ENCODE measurements at places on chromosomes 6 and 20.

DNA sequence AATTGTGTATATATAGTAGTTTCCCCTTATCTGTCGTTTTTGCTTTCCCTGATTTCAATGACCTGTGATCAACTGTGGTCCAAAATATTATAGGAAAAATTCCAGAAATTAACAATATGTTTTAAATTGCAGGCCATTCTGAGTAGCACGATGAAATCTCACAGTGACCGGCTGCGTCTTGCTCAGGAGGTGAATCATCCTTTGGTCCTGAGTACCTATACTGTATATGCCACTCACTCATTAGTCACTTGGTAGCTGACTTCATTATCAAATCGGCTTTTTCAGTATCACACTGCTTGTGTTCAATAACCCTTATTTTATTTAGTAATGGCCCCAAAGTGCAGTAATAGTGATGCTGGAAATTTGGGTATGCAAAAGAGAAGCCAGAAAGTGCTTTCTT, 728.3 kb upstream of the EYS start:
- no peak for DNase-seq

GRCh38 chr6:137995371-137995770, 111.8 kb downstream of the PERP start:
- DNase-seq: no peak

DNA sequence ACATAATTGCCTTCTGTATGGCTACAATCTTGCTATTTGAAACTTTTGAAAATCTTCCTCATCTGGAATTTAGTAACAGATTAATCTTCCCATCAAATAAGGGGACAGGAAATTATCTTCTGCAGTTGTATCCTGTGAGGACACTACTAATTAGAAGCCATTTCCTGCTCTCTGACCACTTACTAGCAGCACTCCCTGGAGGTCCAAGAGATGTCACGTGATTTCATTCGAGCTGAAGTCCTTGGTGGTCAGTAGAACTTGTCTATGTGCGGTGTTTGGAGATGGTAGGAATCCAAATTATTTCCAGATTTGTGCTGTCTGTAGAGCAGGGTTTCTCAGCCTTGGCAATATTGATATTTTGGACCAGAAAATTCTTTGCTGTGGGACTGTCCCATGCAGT, 202.5 kb downstream of the TFAP2B start:
- no peak for DNase-seq

DNA sequence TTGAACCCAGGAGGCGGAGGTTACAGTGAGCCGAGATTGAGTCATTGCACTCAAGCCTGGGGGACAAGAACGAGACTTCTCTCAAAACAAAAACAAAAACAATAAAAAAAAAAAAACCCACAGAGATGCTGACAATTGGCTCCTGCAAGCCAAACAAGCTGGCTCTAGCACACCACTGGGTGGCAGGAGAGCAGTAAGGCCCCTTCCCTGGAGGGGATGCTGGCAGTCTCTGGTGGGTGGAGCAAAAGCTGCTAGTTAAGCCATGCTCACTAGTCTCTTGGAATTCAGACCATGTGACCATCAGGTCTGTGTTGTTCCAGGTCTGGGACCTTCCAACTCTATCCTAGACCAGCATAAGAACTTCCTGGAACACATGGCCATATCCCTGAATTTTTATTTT, 18.9 kb upstream of the DSN1 start:
- DNase-seq: no peak

DNA sequence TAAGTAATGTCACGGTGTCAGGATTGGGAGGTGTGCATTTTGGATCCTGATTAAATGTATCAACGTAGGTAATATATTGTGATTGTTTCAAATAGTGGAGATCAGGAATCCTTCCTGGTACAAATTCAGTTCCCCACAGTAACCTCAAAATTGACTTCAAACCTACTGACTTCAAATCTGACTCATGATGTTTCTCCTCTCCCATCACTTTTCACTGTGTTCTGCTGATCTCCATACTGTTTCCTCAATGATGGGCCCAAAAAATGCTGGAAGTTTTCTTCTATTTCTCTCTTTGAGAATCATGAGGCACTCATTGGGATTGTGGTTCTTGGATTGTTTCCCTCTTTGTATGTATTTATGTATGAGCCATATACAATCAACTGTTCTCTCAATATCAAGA, 35.9 kb downstream of the LAMA2 start:
- DNase-seq: no peak

DNA sequence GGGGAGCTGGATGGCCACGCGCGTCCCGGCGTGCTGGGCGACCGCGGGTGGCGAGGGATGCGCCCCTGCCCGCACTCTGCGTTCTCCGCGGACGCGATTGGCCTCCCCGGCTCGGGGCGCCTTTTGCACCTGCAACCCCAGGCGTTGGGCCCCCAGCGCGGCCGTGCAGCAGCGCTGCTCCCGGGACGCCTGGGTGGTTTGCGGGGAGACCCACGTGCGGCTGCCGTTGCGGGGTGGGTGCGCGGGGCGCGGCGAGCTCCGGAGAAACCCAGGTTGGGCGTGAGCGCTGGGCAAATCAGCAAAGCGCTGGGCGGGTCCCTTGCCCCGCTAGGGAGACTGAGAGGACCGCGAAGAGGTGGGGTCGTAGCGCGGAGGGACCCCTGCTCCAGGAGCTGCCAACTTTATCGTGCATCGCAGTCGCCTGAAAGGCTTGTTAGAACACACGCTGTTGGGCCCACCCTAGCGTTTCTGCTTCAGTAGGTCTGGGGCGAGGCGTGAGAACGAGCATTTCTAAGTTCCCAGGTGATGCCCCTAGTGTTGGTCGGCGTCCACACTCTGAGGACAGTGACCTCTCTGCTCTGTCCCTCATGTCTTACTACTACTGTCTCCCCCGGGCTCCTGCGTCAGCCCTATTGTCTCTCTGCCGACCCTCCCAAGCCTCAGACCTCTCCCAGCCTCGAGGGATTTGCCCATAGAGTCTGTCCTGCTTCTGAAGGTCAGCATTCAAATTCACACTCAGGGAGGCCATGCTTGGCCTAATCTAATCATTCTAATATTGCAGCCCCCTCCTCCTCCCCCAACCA, 538 bp upstream of the ZFP64 start:
- DNase-seq: peak; percentile 69
